SW480 (cell line): ENCODE measurements at places on chromosomes 1 and 21.
A peak's percentile ranks its signal among the peaks of the same experiment; 100 is the strongest.

- DNase-seq, result peak; percentile 79
Observed at GRCh38 chr1:167057241-167057688, 32.9 kb downstream of the GPA33 start.

DNA sequence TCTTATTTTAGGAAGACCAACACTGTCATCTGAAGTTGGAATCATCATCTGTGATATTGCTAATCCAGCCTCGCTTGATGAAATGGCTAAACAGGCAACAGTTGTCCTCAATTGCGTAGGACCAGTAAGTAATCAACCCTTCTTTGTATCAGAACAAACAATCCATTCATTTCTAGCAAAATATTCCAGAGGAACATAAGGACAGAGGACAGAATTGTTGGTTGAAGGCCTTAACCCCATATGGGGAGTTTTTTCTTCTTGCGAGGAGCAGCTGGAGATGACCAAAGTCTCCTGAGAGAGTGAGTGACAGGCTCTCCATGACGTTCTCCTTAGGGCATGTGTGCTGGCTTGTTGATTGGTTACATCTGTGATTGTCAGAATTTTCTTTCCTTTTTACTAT, 2.7 kb downstream of the SCCPDH start:
- DNase-seq, result no peak

- no peak for DNase-seq
Observed at GRCh38 chr21:35849144-35849543, 211.2 kb downstream of the SETD4 start.

- no peak for DNase-seq
Observed at GRCh38 chr1:52695627-52696026, 2.5 kb downstream of the COA7 start.

GRCh38 chr1:99919220-99919619, 50.6 kb upstream of the SLC35A3 start:
- no peak for DNase-seq

- DNase-seq, result no peak
Observed at GRCh38 chr1:221908573-221908972, 166.7 kb upstream of the DUSP10 start.

- DNase-seq, result peak; percentile 49
Observed at GRCh38 chr1:91883470-91883869, 2.5 kb downstream of the TGFBR3 start.

- DNase-seq, result no peak
Observed at GRCh38 chr1:198490224-198490623, 50.3 kb downstream of the ATP6V1G3 start.

DNA sequence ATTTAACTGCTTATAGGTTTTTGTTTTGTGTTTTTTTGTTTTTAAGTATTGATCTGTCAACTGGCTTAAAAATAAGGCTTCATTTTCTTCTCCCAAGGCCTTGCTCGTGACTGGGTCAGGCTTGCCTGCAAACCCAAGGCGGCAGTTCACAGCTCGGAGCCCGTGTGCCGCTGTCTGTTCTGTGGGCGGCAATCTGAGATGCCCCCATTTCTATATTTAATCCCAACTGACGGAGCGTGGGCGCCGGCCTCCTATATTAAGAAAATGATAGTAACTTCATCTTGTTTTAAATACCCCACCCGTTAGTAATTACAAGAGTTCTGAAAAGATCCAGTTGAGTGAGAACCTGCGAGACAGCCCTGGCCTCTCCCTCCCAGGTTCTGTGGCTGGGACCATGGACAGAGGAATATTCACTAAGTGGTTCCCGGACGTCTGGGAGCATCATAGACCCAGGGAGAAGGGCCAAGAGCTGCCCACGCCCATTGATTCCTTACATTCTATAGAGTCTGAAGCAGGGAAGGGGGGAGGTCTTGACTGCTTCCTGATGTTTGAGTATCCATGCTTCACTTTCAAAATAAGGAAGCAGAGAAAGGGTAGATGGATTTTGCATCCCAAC, 42.6 kb upstream of the GPR153 start:
- no peak for DNase-seq

DNA sequence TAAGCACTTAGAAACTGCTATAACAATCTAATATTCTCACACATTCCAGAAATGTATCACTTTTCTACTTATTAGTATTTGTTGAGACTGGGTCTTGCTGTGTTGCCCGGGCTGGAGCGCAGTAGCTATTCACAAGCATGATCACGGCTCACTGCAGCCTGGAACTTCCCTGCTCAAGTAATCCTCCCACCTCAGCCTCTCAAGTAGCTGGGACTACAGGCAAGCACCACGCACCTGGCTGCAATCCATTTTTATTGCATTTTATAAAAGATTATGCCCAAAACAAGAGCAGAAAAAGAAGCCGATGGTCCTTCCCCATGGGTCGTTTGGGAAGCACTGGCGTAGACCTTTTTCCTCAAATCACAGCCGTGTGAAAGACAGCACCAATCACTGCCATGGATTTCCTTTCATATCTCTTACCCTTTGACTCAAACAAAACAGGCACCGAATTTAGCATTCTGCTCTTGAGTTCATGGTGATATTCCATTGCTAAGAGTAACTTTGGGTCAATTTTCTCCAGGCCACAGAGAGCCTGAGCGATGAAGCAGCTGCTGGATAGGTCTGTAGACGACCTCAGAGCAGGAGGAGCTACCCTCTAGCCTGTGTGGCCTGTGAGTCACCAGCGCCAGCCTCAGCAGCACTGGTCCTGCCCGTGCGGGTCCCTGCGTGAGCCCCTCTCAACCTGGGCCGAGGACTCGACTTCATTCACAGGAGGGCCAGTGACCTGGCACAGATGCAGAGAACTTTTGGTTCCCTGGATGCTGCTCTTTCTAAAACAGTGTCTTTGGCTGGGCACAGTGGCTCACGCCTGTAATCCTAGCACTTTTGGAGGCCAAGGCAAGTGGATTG, 80.8 kb downstream of the PIK3CD start:
- DNase-seq, result no peak

DNA sequence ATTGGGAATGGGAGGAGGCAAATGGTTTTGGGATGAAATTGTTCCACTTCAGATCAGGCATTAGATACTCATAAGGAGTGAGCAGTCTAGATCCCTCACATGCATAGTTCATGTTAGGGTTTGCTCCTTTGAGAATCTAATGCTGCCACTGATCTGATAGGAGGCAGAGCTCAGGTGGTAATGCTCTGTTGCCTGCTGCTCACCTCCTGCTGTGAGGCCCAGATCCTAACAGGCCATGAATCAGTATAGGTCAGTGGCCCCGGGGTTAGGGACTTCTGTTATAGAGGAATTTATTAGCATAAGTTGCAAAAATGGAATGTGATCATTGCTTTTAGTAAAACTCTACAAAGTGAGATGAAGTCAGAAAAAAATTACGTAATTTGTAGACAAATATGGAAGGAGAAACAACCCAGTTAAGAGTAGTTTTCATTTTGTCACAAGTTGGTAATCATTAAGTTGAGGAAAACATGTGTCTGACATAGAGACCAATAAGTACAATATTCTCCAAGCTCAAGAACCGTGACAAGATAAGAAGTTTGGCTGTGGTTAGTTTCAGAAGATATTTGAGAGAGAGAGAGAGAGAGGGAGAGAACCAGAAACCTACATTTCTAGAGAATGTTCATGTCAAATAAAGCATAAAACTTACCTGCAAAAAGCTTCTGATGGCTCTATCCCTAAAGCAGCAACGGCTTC, 689.7 kb upstream of the PRMT6 start:
- DNase-seq, result no peak

DNA sequence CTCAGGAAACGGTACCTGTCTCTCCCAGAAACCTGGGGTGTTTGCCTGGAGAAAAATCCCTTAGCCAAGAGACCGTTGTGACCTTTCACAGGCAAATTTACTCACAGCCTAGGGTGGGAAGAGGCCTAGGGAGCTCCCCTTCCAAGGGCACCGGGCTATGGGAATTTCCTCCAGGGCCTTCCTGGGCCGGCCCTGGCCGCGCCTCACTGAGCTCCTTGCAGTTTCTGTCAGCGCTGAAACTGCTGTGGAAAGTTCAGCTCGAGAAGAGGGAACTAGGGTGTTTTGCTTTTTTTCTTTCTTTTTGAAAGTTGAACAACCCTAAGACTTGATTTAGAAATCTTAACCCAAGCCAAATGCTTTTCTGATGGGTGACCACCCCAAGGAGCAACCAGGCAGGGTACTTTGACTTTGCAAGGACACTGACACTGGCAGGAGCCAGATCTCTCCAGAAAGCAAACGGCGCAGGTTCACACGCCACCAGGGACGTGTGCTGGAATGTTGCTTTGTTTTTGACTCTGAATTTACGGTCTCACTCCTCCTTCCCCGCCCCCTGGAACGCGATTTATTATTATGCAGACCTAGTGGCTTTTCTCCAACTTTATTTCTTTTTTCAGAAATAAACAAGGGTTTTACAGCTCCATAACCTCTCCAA, 229.6 kb upstream of the JUN start:
- no peak for DNase-seq

- DNase-seq, result no peak
Observed at GRCh38 chr1:209421186-209421585, 162.3 kb upstream of the CAMK1G start.

GRCh38 chr1:191912517-191912916, 245.7 kb upstream of the RGS18 start:
- DNase-seq, result no peak

GRCh38 chr1:232468249-232468648, 161.7 kb downstream of the SIPA1L2 start:
- DNase-seq, result no peak

DNA sequence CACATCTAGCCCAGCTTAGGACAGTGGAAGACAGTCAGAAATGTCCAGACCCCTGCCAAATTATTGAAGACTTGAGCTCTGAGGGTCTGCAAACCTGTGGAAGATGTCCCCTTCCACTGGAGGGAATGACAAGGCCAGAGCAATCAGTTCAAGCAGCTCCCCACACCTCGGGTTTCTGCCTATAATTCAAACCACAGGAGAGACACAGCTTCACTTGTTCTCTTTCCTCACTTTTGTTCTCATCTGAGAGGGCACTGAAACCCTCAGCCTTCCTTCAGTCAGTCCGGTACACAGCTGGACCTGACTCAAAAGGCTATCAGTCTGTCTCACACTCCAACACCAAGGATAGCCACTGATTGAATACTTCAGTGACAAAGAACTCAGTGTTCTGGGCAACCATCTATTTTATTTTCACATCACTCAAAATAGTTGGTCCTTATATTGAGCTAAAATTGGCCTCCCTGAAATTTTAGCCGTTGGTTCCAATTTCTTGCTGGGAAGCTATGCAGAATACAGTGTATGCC, 70.1 kb downstream of the TENT5C start:
- no peak for DNase-seq

- no peak for DNase-seq
Observed at GRCh38 chr1:209073879-209074278, 509.6 kb upstream of the CAMK1G start.

DNA sequence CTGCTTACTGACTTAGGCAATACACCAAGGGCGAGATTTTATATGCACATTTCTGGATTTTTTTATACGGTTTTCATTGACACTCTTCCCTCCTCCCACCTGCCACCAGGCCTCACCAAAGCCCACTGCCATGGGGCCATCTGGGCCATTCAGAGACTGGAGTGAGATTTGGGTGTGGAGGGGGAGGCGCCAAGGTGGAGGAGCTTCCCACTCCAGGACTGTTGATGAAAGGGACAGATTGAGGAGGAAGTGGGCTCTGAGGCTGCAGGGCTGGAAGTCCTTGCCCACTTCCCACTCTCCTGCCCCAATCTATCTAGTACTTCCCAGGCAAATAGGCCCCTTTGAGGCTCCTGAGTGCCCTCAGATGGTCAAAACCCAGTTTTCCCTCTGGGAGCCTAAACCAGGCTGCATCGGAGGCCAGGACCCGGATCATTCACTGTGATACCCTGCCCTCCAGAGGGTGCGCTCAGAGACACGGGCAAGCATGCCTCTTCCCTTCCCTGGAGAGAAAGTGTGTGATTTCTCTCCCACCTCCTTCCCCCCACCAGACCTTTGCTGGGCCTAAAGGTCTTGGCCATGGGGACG, 57.9 kb downstream of the LACTBL1 start:
- no peak for DNase-seq

GRCh38 chr1:942864-943533, 16.1 kb downstream of the NOC2L start:
- no peak for DNase-seq

GRCh38 chr1:44808938-44809917, 905 bp downstream of the BTBD19 start:
- peak; percentile 48 for DNase-seq

DNA sequence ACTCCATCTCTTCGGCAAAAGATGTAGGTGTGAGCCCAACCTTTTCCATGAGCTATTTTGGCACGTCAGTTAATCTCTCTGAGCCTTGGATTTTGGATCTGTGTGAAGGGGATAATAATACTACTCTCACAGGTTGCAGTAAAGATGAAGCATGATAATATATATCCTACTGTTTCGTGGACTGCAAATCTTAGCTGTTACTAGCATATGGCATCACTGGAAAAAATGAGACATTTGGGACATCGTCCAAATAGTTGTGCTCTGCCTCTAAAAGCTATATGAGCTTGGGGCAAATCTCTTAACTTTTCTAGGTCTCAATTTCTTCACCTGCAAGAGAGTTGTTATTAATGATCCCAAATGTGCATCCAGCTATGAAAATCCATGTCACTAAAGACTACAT, 147.4 kb upstream of the ZRANB2 start:
- no peak for DNase-seq

DNA sequence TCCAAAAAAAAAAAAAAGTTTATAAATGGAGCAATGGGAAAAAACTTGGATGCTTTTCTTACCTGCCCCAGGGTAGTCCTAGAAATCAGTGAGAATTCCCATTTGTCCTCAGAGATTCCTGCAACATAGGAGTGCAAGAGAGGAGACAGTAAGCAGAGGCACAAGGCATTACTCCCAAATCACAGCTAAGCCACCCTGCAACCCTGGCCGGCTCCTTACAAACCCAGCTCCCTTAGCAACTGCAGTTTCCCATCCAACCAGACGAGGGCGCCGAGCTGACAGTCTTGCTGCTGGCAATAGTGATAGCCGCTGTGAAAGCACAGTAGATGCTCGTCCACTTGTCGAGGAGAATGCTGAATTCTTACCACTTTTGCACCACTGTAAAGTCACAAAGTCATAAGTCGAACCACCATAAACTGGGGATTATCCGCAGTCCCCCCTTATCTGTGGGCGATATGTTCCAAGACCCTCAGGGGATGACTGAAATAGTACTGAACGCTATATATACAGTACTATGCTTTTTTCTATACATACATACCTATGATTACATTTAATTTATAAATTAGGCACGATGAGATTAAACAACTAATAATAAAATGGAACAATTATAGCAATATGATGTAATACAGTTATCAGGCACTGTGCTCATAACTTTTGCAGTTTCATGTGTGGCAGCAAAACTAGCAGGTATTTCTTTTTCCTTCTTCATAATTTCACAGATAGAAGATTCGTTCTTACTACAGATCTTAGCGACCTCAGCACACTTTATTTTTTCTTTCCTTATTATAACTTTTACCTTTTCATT, 6.0 kb upstream of the PITHD1 start:
- peak; percentile 66 for DNase-seq

- DNase-seq, result no peak
Observed at GRCh38 chr1:57603696-57604095, 179.8 kb upstream of the DAB1 start.

DNA sequence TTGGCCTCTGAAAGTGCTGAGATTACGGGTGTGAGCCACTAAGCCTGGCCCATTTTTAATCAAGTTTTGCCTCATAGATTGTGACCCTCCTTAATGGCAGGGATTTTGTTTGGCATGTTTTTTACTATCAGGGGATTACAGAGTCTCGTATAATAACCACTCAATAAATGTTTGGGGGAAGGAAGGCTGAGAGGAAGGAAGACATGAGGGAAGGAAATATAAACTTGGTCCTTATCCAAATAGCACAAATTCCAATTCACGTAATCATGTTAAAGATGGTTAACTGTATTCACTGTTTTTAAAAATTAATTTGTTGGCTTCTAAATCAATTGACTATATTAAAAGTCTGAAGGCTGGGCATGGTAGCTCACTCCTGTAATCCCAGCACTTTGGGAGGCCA, 30.9 kb upstream of the SERTAD4 start:
- DNase-seq, result no peak
